ENCODE measurements at places on chromosomes 3 and 15. TPM values are rescaled to one million over a fixed set of nuclear protein-coding genes. Genes with fewer than 3 reads are reported as not detected.

GRCh38 chr15:55008421-55008820 lies 188.3 kb downstream of the RSL24D1 start:
- DNase-seq = no peak

DNA sequence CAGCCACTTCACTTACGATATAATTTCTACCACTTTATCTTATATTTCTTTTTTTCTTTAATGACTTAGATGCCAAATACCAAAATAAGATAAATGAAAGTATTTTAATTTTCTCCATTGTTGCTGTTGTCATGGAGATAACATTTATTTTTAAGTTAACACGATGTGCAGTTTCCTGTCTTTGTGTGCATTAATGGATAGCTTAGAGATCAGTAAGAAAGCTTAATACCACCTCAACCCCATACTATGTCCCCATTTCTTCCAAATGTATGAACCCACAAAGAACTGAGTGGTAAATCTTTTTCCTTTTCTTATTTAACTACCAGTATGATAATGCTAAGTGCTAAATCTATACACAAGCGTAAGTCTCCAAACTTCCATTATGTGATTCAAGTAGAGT lies 17.1 kb downstream of the PCNP start:
- DNase-seq = no peak

The CHRFAM7A gene
- total RNA-seq = 3.9 TPM

- no peak for DNase-seq
These were observed 187.9 kb downstream of the GHSR start for GRCh38 chr3:172260381-172260780.

DNA sequence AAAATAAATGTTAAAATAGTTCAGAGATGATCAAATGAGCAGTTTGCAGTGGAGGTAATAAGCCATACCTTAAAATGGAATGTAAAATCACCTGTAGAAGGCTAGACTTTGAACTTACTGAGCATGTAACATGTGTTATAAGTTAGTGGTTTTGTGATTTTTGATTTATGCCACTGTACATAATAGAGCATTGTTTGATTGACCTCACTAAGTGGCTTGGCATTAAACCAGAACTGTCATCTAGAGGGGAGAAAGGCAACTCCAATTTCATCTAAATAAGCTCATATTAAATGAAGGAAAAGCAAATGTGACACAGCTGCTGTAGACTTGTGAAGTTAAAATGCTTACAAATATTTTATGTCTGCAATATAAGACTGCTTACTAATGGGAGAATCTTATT lies 387.9 kb downstream of the ZIC1 start:
- DNase-seq = peak; percentile 67

The CISH gene
- 0.53 TPM for total RNA-seq

DNA sequence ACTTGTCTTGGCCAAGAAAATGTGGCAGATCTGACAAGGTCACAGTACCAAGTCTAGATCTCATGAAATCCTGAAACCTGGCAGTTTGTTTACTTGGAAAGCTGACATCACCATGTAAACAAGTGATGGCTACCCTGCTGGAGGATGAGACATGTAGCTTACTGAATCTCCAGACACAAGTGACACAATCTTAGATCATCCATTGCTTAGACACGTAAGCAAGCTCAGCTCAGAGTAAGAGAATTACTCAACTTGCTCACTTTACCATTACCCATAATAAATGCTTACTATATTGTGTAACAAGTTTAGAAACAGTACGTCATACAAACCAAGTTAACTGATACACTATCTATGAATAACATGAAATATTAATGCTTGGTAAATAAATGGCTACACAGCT lies 263.8 kb downstream of the TBC1D5 start:
- peak; percentile 57 for DNase-seq

- DNase-seq = no peak
These were observed 79.8 kb upstream of the MEF2A start for GRCh38 chr15:99485992-99486370.

DNA sequence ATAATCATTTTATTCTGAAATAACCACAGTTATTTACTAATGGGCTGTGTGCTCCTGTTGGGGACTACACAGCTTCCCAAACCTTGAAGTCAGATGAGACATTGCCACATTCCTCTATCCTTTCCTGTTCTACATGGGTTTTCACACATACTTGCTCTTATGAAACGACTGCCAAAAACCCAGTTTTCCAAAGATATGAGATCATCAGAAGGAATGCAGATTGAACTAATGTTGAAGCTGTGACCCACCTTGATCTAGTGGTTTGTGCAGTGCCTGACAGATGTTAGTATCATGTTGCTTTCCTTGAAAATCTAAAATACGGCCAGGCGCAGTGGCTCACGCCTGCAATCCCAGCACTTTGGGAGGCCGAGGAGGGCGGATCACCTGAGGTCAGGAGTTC lies 144.6 kb downstream of the VGLL4 start:
- peak; percentile 96 for DNase-seq

All from HT1080 (cell line).